ENCODE measurements at places on chromosomes 2 and 18.
A peak's percentile ranks its signal among the peaks of the same experiment; 100 is the strongest.

- DNase-seq: no peak
Observed at GRCh38 chr18:58268849-58269248, 224.8 kb downstream of the NEDD4L start.

DNA sequence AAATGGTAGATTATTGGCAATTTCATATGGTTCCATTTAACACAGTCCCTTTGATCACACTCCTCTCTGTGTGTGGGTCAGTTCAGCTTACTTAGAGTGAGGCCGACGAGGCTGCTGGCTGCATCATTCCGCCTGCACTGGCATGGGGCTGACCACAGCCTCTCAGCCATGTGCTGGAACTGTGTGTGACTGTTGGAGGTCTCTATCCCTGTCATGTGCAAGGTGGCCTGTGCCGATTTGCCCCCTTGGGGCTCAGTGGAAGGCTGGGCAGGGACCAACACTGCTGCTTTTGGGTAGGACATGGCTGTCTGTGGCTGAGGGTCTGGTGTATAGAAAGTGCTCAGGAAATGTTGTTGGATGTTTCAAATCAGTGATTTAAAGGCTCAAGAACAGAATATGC lies 454.0 kb upstream of the HS6ST1 start:
- DNase-seq: no peak

DNA sequence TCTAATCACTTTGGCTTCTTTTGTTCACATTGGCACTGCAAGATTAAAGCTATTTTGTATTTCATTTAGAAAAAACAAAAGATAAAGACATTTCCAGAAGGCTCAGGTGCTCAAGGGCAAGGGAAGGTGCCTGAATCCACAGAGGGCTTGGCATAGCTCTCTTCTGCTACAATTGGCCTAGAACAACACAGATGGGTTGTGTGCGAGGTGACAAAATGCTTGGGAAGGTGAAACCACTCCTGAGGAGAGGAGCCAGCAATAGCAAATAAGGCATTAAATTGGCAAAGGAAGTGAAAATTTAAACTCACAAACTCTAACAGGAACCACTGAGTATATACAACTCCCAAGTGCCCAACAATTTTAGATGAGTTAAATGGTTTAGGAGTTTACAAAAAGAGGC lies 1290.4 kb upstream of the CHAC2 start:
- no peak for DNase-seq

GRCh38 chr2:120142528-120143219 lies 80.5 kb downstream of the TMEM185B start:
- no peak for DNase-seq

GRCh38 chr18:48161191-48161910 lies 230.9 kb upstream of the SMAD2 start:
- peak; percentile 20 for DNase-seq

DNA sequence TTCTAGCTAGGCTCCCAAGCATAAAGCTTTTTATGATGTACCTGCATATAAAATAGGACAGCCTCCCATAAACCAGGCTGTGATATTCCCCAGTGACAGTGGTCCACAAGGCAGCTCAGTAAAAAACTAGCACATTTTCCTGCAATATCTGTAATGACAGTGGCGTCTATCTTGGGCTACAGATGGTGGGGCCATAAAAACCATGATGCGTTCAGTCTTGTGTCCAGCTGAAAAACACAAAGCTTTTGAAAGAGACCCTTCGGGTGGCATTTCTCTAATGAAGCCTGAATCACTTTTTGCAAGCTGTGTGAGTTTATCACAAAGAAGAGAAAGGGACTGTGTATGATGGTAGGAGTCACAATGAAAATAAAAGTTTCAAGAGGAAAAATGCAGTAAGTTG lies 183.5 kb downstream of the DSC3 start:
- no peak for DNase-seq

GRCh38 chr18:26549263-26550094 lies 1.1 kb upstream of the KCTD1 start:
- peak; percentile 74 for DNase-seq

DNA sequence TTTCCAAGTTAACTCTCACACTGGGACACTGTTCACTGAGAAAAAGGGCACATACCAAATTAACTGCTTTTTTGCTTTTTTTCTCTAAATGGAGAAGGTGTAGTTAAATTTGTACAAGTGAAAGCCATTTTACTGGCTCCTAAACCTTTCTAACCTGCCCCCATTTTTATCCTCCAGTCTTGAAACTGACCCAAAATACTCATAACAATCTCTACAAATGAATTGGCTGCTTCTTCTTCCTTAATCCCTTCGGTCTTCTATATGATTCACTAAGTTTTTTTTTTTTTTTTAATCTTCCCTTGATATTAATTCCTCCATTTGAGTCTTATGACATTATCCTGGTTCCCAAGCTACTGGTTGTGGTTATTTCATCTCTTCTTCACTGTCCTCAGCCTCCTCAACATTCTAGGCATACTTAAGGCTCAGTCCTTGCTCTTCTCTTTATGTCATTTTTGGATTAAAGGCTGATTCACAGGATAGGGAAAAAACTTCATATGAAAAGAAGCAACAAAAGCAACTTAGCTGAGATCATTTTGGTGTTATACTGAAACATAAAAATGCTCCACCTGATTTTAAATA lies 19.8 kb downstream of the ORC2 start:
- DNase-seq: no peak

- DNase-seq: no peak
Observed at GRCh38 chr2:188277786-188278185, 13.9 kb upstream of the GULP1 start.

GRCh38 chr18:58615140-58616132 lies 13.5 kb downstream of the ALPK2 start:
- no peak for DNase-seq

DNA sequence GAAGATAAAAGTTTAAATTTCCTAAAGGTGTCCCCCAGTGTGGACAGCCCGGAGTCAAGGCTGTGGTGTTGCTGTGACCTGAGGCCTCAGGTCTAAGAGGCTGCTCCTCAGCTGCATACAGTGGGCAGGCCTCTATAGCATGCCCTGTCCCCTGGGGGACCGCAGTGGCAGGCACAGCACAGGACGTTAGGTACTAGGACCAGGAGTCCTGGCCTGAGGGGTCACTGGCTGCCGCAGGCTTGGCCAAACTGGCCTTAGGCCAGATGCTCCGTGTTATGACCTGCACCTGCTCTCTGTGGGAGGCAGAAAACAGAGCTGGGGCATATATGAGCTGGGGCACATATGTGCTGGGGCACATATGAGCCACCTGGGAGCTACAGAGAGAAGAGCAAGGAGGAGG lies 21.2 kb upstream of the MAL start:
- DNase-seq: no peak

- DNase-seq: no peak
Observed at GRCh38 chr18:45040879-45041278, 360.2 kb downstream of the SETBP1 start.

DNA sequence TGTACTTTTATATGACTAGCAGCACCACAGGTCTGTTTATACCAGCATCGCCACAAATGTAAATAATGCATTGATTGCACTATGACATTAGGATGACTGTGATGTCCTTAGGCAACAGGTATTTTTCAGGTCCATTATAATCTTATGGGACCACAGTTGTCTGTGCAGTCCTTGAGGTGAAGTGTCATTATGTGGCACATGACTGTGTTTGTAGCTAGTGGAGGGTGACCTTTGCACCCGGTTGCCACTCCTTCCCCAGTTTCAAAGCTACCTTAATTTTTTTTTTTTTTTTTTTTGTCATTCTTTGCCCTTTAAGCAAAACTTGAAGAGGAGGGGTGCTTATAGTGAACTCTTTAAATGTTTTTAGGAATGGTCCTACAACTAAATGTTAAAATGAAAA lies 386.4 kb downstream of the THSD7B start:
- no peak for DNase-seq

- DNase-seq: no peak
Observed at GRCh38 chr2:134917888-134918525, 615 bp upstream of the CCNT2 start.

- DNase-seq: no peak
Observed at GRCh38 chr2:74250189-74250631, 51.8 kb downstream of the MTHFD2 start.

DNA sequence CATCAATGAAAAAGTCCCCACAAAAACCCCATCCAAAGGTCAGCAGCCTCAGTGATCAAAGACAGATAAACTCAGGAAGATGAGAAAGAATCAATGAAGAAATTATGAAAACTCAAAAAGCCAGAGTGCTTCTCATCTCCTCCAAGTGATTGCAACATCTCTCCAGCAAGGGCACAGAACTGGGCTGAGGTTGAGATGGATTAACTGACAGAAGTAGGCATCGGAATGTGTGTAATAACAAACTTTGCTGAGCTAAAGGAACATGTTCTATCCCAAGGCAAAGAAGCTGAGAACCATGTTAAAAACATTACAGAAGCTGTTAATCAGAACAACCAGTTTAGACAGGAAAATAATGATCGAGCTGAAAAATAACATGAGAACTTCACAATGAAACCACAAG lies 442.8 kb upstream of the SYT4 start:
- no peak for DNase-seq

- no peak for DNase-seq
Observed at GRCh38 chr2:24105816-24106215, 17.3 kb downstream of the PFN4 start.

DNA sequence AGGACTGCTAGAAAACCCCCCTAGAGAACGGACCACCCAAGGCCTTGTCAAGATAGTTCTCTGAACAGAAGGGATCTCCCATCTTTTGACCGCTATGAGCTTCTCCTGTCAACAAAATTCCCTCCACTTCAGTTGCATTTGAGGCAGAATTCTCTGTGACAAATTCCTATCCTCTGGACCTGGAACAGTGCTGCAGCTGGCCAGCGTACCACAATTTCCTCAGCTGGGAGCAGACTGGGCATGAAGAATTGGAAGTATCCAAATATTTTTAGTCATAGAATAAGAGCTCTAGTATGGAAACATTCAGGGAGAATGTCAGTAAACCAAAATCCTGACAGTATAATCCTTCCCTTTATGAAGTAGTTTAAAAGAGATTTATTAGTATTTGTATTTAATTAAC lies 147.1 kb upstream of the BOD1L2 start:
- DNase-seq: no peak

DNA sequence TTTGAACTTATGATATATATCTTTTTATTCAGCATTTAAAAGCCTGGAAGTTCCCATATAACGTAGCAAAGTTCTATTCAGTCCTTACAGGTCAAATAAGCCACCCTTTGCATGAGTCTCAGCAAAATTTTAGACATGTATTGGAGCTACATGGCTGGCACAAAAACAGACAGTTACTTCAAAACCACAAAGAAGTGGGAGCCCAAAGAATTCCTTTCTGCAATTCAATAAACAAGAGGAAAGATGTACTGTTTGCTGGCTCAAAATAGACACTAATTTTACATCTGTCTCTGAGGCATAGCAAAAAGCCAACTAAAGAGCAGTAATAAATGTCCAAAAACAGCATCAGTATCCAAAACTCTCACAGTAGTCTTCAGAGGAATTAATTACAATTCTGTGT lies 87.0 kb downstream of the ZEB2 start:
- DNase-seq: no peak

DNA sequence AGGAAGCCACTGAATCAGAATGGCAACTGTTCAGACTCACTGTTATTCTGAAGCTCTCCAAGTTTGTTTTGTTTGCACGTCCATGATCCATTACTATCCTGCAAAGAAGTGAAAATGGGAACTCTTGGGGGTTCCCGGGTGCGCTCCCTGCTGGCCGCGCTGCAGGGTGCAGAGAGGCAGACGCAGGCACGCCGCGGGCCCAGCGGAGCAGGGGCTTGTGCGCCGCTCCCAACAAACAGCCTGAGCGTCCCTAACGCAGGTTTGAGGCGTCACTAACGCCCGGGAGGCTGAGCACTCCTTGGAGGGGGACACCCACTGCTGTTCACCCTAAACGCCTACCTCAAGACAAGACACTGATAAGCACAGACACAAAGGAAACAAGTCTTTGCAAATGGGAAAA lies 14.3 kb upstream of the PIEZO2 start:
- no peak for DNase-seq

DNA sequence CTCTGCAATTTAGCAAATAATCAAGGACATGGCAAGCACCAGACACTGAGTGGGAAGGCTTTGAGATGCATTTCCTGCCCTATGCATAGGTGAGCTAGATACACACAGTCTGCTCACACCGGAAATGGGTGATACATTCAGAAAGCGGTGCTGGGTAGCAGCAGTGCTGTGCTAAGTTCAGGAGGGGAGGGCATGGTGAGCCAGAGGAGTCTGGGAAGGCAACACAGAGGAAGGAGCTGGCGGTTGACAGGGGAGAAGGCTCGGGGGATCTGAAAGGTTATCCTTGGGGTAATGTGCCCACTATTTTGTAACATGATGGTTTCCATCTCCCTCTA lies 57.4 kb upstream of the EPAS1 start:
- no peak for DNase-seq

GRCh38 chr2:108315444-108315934 lies 26.8 kb downstream of the SULT1C2 start:
- no peak for DNase-seq

DNA sequence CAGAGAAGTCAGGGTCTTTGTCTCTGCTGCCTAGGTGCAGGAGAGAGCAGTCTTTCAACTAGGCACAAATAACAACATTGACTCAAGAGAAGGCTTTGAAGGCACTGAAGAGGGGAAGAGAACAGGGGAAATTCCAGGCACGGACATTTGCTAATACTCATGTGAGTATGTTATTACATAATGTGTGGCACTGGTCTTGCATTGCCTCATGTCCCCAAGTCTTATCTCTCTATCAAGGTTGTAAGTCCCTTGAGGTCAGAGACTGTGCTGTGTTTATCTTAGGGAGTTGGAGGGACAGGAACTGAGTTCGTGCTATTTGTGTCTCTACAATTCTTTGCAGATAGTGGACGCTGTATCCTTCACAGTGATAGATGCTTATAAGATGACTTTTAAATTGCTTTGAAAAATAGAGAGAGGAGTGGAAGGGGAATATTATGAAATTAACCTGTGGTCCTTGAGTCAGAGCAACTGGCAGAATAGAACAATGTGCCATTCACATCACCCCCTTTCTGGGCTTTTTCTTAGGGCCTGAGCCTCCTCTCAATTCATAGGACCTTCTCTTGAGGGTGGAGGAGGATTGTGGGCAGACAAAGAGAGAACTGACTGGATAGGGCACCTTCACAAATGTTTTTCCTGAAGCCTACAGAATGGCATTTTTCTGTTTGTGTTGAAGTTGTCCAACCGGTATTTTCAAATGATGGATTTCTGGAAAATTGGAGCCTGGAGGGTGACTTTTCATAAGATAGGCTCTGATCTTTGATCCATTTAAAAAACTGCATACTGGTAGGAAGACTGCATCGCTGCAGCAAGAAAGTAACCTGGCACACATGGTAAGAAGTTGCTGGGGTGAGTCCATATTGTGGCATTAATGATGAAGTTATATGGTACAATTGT lies 96.6 kb upstream of the CXCR4 start:
- no peak for DNase-seq

DNA sequence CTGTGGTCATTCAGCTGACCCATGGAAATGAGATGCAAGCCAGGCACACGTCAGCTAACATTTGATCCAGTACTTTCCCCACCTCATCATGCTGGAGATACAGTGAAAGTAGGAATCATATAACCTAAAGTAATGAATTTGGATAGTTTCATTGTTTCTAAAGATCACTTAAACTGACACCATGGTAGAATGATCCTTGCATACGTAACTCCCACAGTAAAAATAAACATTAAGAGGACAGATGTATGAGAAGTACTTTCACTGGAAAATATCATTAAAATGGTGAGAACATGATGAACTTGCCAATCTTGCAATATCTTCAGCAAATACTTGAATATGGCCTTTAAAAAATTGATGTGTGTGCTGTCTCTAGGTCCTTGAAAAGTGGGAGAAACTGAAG lies 85.4 kb downstream of the MAIP1 start:
- DNase-seq: no peak
